ENCODE measurements at places on chromosomes 4 and X. TPM values are rescaled to one million over a fixed set of nuclear protein-coding genes. Genes with fewer than 3 reads are reported as not detected.

- H3K27ac ChIP-seq = no peak overlapping the region
- peak overlapping the region; percentile 86 for H3K4me3 ChIP-seq
- peaks cover 3% of the 10 kb centered on the region for H3K4me1 ChIP-seq
These were observed 793 bp upstream of the DCUN1D4 start for GRCh38 chr4:51842167-51842553.

DNA sequence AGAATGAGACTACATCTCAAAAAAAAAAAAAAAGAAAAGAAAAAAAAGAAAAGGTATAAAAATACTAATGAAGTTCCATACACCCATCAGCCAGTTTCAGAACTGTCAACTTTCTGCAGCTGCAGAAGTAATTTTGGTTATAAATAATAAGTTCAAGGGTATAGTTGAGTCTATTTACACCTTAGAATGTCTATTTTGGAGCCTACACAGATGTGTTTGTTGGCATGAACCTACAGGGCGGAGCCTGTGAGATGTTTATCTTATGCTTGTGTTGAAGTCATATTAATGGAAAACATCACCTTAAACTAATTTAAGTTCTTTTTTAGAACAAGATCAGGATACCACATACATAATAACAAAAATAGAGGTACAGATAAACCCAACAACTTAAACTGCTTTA lies 85.8 kb downstream of the RAPGEF2 start:
- H3K27ac ChIP-seq = no peak overlapping the region
- H3K27me3 ChIP-seq = no peaks in the 10 kb centered on the region
- no peak for DNase-seq
- no peaks in the 10 kb centered on the region for H3K36me3 ChIP-seq

DNA sequence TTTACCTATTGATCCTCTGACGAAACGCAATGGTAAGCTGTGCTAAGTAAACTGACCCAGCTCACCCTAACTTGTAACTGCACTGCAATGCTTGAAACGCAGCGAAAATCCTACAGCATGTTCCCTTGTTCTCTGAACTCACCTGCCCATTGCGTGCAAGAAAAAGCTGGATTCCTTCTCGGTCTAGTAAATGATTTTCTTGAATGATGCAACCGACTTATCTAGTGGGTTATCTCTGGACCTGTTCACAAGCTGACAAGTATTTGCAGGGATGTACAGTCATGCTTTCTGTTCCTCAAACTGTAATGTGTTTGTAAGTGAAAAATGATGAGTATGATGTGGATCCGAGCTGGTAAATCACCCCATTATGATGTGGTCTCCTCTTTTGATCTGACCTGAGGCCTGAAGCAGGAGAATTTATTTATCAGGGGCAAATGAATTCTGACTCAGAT lies 140.1 kb downstream of the BTC start:
- no peaks in the 10 kb centered on the region for H3K36me3 ChIP-seq

DNA sequence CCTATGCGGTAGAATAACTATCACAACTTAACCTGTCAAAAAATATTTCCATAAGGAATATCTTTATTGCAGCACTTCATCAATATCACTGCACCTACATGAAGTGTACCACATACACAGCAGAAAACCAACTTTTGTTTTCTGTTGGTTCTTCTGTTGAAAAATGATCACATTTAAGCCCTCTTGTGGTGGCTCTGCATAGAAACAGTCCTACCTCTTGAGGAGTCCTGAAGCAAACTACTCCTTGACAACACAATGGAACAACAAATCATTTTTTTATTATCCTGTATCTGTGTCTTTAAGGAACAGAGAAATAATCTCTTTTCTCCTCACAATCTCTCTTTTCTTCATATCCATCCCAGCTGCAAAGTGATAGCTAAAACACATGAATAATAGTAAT lies 39.8 kb upstream of the ATOH1 start:
- H3K27me3 ChIP-seq = no peaks in the 10 kb centered on the region
- H3K4me1 ChIP-seq = peaks cover 5% of the 10 kb centered on the region
- no peaks in the 10 kb centered on the region for H3K36me3 ChIP-seq
- H3K4me3 ChIP-seq = no peak overlapping the region

DNA sequence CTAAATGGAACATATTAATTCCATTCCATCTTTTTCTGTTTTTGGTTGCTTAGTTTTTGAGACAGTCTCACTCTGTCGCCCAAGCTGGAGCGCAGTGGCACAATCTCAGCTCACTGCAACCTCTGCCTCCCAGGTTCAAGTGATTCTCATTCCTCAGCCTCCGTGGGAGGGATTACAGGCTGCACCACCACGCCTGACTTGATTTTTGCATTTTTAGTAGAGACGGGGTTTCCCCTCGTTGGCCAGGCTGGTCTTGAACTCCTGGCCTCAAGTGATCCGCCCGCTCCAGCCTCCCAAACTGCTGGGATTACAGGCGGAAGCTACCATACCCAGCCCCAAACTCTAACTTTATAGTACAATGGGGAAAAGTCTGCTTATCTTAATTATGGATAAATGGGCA lies 11.2 kb downstream of the HNRNPD start:
- no peaks in the 10 kb centered on the region for H3K4me1 ChIP-seq
- H3K36me3 ChIP-seq = peaks cover 68% of the 10 kb centered on the region
- H3K27me3 ChIP-seq = no peaks in the 10 kb centered on the region
- no peak overlapping the region for H3K27ac ChIP-seq
- no peak for DNase-seq

GRCh38 chr4:128512161-128512560 lies 224.5 kb upstream of the PGRMC2 start:
- no peak for DNase-seq
- no peak overlapping the region for H3K27ac ChIP-seq
- no peak overlapping the region for H3K4me3 ChIP-seq
- H3K36me3 ChIP-seq = no peaks in the 10 kb centered on the region

DNA sequence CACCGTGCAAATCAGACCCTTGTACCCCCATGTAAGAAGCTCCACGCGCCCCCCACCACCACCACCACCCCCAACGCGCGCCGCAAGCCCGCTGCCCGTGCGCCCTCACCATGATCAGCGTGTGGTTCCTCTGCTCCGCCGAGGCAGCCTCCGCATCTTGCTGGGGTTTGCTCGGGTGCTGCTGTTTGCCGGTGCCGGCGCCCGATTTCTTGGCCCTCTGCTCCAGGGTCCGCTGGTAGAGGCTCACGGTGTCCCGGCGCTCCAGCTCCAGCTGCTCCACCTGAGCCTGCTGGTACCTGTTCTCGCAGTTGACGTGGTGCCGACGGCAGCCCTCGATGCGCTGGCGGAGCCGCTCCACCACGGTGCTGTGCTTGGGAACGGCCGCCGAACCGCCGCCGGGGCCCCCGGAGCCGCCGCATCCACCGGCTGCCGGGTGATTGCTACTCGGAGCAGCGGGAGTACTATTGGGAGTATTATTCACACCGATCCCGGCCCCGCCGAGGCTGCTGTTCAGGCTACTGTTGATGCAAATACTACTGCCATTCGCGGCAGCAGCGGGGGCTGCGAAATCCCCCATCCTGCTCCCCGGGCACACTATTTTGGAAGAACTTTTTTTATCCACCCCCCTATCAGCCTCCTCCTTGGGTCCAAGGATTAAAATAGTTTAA lies 1.1 kb downstream of the MAML3 start:
- H3K36me3 ChIP-seq = no peaks in the 10 kb centered on the region
- H3K27ac ChIP-seq = no peak overlapping the region

GRCh38 chr4:169207436-169208089 lies 63.2 kb downstream of the SH3RF1 start:
- no peaks in the 10 kb centered on the region for H3K27me3 ChIP-seq
- peaks cover 3% of the 10 kb centered on the region for H3K36me3 ChIP-seq
- H3K4me1 ChIP-seq = no peaks in the 10 kb centered on the region
- no peak overlapping the region for H3K4me3 ChIP-seq
- DNase-seq = no peak

- peaks cover 50% of the 10 kb centered on the region for H3K27me3 ChIP-seq
- no peaks in the 10 kb centered on the region for H3K4me1 ChIP-seq
- H3K36me3 ChIP-seq = no peaks in the 10 kb centered on the region
- H3K27ac ChIP-seq = no peak overlapping the region
These were observed 123.3 kb downstream of the MBNL3 start for GRCh38 chrX:132365490-132365889.

- H3K4me3 ChIP-seq = no peak overlapping the region
- no peaks in the 10 kb centered on the region for H3K4me1 ChIP-seq
- no peaks in the 10 kb centered on the region for H3K27me3 ChIP-seq
- no peak for DNase-seq
- no peak overlapping the region for H3K27ac ChIP-seq
- no peaks in the 10 kb centered on the region for H3K36me3 ChIP-seq
These were observed 48.8 kb upstream of the SHOX start for GRCh38 chrX:581720-582298.

DNA sequence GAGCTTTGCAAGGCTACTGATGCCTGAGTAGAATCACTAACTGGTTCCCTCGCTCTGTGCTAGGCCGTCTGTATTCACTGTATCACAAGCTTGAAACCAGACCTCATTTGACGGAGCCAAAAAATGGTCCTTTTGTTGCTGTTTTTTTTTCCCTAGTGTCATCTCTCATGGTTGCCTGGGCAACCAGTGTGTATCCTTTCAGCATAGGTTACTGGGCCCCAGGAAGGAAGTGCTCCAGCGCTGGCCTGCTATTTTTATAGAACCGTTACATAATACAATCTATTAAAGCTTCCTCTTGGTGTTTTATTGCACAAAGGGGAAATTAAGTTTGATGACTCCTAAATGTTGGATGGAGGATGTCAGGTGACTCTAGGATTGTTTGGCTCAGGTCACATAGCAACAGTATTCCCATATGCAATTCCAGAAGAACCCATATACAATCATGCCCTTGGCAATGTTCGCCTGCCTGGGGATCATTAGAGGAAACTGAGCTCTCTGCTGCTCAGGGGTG lies 220.4 kb downstream of the SPRY1 start:
- H3K36me3 ChIP-seq = no peaks in the 10 kb centered on the region
- no peak overlapping the region for H3K4me3 ChIP-seq
- no peaks in the 10 kb centered on the region for H3K4me1 ChIP-seq
- no peak overlapping the region for H3K27ac ChIP-seq
- H3K27me3 ChIP-seq = no peaks in the 10 kb centered on the region

GRCh38 chr4:114378305-114378903 lies 220.2 kb upstream of the UGT8 start:
- H3K4me1 ChIP-seq = no peaks in the 10 kb centered on the region
- DNase-seq = no peak
- no peaks in the 10 kb centered on the region for H3K36me3 ChIP-seq
- H3K4me3 ChIP-seq = no peak overlapping the region
- H3K27ac ChIP-seq = no peak overlapping the region
- H3K27me3 ChIP-seq = no peaks in the 10 kb centered on the region

- no peak overlapping the region for H3K4me3 ChIP-seq
- no peaks in the 10 kb centered on the region for H3K36me3 ChIP-seq
- DNase-seq = no peak
- no peaks in the 10 kb centered on the region for H3K4me1 ChIP-seq
- no peaks in the 10 kb centered on the region for H3K27me3 ChIP-seq
These were observed 126.7 kb downstream of the HTR2C start for GRCh38 chrX:114710571-114710970.

Gene CLIC2
- 0.98 TPM for total RNA-seq

Gene CNKSR2
- total RNA-seq = 38.0 TPM

Gene STARD8
- total RNA-seq = 0.39 TPM

Gene EXOC1L
- total RNA-seq = not detected

Gene POU3F4
- 0.20 TPM for total RNA-seq

Gene EDNRA
- 0.75 TPM for total RNA-seq

Gene ING2
- 16.9 TPM for total RNA-seq

Gene SLC25A4
- total RNA-seq = 55.9 TPM

Gene TCEAL1
- 4.1 TPM for total RNA-seq
